ENCODE measurements at places on chromosomes 5 and 9.

DNA sequence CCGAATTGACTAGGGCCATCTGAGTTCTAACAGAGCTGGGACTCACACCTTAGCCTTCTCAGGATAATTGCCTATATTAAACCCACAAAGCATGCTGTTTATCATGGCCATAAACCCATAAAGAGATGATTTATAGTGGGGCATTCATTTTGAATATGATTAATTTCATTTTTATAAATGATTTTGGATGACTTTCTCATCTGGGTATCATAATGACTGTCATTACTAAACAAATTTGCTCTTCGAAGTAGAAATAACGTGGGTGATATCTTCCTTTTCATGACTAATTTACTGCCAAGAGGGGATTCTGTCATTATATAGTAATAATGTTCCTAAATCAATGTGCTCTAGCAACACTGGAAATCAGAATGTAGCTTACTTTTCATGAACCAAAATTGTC, 498.2 kb downstream of the CDH12 start:
- no peak for DNase-seq

- no peak for DNase-seq
These were observed 363 bp upstream of the SLC25A48 start for GRCh38 chr5:135833961-135834638.

DNA sequence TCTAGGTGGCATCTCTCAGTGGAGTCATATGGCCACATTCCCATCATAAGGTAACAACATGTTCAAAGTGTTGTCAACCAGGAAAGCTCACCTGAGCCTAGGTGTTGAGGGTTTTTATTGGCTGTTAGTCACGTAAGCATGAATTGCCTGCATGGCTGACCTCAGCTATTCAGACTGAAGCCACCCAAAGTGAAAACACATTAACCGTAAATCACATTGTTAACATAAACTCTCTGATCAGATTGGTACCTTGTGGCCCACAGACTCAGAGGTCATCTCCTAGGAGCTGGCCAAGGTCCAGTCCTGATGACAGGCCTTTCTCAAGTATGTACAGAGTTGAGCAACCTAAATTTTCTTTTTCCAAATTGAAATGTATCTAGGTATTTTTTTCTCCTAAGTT, 26.7 kb downstream of the SRFBP1 start:
- no peak for DNase-seq

GRCh38 chr9:125455876-125456275, 194.2 kb downstream of the GAPVD1 start:
- no peak for DNase-seq

DNA sequence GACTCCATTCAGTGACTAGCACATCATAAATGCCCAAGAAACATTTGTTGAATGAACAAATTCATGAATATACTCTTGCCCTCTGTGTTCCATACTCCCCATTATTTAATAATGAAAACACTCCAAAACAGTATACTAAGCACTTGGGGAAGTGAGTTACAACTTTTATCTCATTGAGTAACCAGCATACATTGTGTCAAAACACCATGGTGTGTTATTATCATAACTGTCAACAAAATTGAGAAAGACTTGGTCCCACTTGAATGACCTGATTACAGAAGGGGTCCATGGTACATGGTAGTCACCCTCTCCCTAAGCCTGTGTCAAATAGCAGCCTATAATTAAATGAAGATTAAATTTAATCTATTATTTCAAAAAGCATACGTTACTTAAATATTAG, 16.2 kb downstream of the ANKH start:
- DNase-seq = no peak

- DNase-seq = no peak
These were observed 506.9 kb downstream of the ZNF608 start for GRCh38 chr5:124239572-124239971.

- no peak for DNase-seq
These were observed 21.1 kb downstream of the PSMB7 start for GRCh38 chr9:124394167-124394566.

DNA sequence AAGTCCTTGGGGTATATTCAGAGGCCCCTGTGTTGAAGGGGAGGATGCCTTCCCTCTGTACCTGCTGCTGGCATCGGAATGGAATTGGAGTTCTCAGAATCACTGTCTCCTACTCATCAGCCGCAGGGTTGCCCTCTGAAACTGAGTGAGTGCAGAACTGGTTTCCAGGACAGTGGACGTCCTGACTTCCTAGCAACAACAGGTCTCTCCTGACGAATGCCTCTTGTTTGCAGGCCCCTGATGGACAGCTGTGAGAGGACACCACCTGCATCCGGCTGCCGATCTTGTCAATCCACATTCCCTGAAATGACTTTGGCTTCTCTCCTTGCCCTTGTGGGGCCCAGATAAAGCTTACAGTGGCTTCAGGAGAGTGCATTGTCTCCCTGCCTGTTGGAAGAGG, 274.5 kb downstream of the NSG2 start:
- DNase-seq = no peak

- DNase-seq = no peak
These were observed 570.6 kb upstream of the CDH9 start for GRCh38 chr5:27608992-27609391.

DNA sequence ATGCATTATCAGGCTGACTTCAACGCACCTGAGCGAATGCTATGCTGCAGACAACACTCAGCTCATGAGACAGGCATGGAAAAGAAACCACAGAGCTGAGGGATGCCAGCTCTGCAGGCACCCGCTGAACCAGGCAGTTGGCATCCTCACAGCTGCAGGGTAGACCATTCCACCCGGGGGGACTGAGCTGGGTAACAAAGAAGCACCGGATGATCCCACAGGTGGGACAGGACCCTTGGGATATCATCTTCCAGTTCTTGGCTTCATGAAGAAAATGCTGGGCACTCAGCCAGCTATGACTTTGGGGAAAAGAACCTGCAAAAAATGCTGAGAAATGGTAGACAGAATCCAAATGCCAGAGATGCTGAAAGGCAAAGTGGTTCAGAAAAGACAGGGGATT, 9.6 kb downstream of the EPB41L4B start:
- DNase-seq = no peak

DNA sequence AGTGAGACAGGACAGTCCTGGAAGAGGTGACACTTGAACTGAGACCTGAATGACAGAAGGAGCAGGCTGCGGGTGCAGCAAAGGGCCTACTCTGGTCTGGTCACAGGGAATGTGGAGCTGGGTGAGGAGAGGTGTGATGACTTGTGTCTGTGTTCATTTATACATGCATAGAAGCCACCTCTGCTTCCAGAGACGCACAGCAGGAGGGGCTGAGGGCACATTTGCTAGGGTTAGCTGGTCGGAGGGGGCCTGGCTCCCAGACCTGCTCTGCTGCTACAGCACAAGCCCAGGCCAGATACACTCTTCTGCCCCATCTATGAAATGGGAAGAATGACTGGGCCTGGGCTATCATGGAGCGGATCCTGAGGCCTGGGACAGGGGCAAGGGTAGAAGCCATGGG, 15.6 kb downstream of the UNC5A start:
- no peak for DNase-seq

- no peak for DNase-seq
These were observed 3.7 kb upstream of the WDR31 start for GRCh38 chr9:113343732-113344231.

DNA sequence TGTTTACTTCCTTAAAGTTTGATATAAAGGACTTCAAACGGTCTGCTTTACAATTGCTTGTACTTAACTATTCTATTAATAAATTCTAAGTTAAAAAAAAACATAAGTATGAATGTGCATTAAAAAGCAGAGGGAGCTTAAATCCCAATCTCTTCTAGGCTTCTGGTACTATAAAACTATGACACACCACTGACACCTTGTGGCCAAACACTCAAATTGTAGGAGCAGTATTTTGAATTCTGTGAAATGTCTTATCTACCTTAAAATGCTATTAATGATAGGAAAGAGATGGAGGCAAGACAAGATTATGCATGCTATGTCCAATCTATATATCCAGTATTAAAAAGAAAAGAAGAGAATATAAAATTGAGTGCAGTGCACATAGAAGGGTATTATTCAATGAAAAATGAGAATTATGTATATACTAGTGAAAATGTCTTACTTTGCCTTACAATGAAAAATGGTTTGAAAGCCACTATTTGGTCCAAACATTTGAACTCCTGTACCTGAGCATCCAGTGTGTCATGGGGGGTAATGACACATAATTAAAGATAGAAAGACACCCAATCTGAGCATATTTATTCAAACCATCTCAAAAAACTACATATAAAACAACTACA, 87.6 kb downstream of the ERP44 start:
- DNase-seq = peak; percentile 10

GRCh38 chr5:94471521-94471920, 146.9 kb downstream of the KIAA0825 start:
- no peak for DNase-seq

GRCh38 chr9:125991886-125992529, 244.8 kb downstream of the PBX3 start:
- no peak for DNase-seq

- peak; percentile 52 for DNase-seq
These were observed 40.9 kb upstream of the PWWP2A start for GRCh38 chr5:160159991-160160792.

DNA sequence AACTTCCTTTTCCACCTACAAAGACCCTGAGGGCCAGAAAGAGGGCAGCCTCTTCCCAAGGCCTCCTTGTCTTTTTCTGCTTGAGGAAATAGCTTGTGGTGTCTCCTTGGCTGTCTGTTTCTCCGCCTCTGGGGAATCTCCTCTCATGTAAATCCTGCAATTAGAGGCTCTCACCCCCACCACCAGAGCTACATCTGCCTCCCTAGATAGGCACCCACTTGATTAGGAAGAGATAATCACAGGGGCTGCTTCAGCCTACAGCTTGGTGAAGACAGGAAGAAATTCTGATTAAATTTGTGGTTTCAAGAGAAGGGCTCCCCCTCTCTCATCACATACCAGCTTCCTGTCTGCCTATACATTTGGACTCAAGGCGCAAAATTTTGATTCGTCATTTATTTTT, 75.6 kb downstream of the TLR4 start:
- DNase-seq = no peak

- no peak for DNase-seq
These were observed 56.2 kb upstream of the TRAF1 start for GRCh38 chr9:120982836-120983235.

GRCh38 chr5:106956886-106957285, 713.9 kb downstream of the EFNA5 start:
- no peak for DNase-seq

- DNase-seq = no peak
These were observed 105.4 kb downstream of the SEMA5A start for GRCh38 chr5:9440517-9440916.

DNA sequence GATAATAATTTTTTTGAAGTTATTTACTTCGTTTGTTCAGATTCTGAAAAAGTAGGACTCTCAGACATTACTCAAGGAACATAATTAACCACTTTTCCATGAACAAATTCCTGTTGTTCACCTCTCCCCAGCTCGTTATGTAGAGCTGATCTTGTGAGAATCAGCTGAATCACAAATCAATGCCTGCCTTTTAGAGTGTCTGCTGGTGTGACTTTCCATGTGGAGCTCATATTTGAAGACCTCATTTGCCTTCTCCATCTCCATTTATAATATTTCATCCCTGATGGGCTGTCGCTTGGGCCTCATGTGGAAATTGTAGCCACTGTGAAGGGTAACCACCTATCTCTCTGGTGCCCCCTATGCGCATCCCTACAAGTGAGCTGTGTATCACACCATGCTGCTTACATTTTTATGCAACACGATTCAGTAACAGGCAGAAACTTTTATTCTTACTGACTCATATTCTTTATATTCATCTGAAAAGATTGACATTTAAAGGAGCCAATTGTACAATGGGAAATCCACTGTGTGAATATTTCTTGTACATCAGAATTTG, 111.3 kb downstream of the STK32A start:
- DNase-seq = no peak

DNA sequence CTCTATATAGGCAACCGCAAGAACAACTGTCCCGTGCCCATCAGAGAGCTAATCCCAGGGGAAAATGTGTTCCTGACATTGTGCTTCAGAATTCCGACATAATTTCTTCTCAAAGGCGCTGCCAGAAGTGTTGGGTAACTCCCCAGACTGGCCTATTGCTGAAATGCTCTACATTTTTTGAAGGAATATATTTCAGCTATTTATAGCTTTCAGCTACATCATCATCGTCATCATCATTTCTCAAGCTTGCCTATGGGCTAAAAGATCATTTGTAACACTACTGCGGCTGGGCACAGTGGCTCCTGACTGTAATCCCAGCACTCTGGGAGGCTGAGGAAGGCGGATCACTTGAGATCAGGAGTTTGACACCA, 49.7 kb downstream of the MYO10 start:
- peak; percentile 61 for DNase-seq

DNA sequence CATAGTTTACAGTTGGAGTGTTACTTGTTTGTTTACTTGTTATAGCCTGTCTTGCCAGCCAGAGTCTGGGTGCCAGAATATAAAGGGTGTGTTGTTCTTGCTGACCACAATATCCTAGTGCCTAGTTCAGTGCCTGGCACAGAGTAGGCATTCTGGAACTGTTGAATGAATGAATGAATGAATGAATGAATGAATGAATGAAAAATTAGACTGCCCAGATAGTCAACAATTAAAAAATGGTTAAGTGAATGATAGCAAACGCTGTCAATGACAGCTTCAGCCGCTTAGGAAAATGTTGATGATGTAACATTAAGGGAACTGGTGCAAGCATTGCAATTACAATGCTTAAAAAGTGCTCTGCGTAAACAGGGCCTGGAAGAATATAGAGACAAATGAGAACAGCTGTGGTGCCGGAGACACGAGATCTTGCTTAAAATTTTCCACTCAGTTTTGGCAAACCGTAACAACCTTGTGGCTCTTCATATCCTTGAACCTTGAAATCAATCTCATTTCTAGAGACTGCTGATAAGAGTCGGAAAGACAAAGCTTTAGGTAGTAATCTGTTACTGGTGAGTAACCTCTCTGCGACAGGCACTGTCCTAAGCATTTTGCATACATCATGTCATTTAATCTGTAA, 4.7 kb upstream of the TTLL11 start:
- no peak for DNase-seq

GRCh38 chr9:2655411-2655901, 33.9 kb downstream of the VLDLR start:
- peak; percentile 17 for DNase-seq

DNA sequence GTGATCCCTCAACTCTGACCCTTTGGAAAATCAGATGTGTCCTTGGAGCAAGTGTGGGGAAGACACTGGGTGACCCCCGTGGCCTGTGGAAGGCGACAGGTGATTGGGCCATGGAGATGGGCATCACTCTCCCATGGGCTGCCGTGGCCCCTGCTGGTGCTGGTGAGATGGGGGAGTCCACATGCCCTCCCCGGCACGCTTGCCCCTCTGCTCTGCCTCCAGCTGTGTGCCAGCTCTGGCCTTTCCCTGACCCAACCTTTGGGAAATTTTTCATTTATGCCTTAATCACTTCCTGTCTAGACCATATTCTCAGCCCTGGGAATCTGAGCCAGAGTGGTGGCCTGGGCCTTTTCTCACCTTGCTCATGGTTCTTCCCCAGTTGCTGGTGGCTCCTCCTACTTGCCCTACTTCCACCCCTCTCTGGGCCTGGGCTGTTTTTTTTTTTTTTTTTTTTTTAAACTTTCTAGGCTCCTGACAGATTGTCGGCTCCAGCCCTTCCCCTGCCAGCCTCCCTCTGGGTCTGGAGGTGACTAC, 56.6 kb downstream of the RGS3 start:
- DNase-seq = no peak
